Caco-2 (cell line): ENCODE measurements at places on chromosomes 5 and 9.

- DNase-seq: no peak
Observed at GRCh38 chr9:127177231-127177630, 54.8 kb upstream of the ANGPTL2 start.

- peak; percentile 37 for DNase-seq
Observed at GRCh38 chr9:138022121-138022741, 144.6 kb downstream of the CACNA1B start.

GRCh38 chr5:139110526-139111168 lies 87.5 kb downstream of the SIL1 start:
- DNase-seq: no peak

- DNase-seq: peak; percentile 56
Observed at GRCh38 chr5:35938568-35939227, at the start of gene CAPSL. CAPSL (minus strand) TSS chr5:35938622; CDS start chr5:35921120, 17,502 bp downstream.

GRCh38 chr5:24850926-24851486 lies 206.2 kb upstream of the CDH10 start:
- no peak for DNase-seq

DNA sequence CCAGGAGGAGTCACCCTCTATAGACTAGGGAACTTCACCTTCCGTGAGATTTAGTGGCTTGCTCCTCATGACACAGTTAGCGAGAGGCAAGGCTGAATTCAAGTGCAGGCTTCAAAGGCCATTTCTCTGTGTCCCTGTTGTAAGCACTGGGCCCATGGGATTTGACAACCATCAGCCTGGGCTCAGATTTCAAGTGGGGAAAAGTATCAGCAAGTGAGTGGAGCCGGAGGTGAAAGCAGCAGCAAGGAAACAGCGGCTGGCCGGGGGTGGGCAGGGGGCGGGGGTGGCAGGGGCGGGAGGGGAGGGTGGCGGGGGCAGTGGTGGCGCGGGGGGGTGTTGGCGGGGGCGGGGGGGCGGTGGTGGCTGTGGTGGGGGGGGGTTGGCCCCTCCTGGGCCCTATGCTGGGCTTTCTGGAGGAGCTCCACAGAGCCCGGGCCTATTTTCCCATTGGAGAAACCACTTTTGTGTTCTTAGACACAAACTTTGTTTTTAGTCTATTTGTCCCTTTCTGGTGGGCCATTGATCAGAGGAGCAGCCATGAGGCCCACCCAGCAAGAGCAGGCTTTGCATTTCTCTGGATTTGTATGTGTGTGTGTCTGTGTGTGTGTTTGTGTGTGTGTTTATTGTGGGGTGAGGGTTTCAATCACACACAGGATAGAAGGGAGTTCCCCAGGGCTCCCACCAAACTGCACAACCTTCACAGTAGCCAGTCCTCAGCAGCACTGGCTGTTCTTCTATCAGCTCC lies 165.4 kb upstream of the RAI14 start:
- no peak for DNase-seq

DNA sequence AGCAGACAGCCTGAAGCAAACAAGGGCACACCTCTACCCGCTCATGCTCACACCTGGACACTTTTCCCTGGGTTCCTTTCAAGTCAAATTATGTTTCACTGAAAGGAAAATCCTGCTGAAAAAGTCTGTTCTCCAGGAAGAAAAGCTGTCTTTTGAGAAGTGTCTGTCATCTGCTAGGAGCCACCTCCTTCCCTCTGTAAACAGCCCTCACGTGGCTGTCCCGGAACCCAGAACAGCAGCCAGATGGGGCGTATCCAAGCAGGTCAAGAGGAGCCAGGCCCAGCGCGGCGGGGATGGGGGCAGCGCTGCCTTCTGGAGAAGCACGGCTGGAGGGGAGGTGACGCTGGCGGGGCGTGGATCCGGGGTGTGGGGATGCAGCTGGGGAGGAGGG lies at the start of gene PNPLA7:
Gene PNPLA7 (minus strand): TSS at position 172 of the 391 bp plus-strand sequence. CDS start 205 bp downstream, outside the sequence.
- peak; percentile 90 for DNase-seq
